CD4-positive, alpha-beta T cell treated with Interleukin-15 for 1 hour (primary cell): ENCODE measurements at places on chromosomes 11 and 22.

GRCh38 chr11:12518606-12519385 lies 141.4 kb downstream of the PARVA start:
- DNase-seq, result no peak

DNA sequence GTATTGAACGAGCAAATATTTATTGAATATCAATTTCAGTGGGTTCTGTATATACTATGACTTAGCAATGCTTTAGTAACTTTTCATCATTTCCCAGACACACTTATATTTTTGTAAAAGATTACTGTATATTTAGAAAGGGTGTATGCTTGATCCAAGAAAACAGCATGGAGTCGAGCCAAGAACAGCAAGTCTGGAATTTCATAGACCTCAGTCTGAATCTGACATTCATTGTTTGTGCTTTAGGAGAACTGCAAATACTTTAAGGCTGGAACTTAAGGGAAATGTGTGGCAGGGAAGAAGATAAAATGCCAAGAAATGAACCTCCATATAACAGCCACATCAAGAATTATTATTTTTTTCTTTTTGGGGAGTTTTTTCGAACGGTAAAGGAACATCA lies 1156.8 kb downstream of the LRRC4C start:
- no peak for DNase-seq

DNA sequence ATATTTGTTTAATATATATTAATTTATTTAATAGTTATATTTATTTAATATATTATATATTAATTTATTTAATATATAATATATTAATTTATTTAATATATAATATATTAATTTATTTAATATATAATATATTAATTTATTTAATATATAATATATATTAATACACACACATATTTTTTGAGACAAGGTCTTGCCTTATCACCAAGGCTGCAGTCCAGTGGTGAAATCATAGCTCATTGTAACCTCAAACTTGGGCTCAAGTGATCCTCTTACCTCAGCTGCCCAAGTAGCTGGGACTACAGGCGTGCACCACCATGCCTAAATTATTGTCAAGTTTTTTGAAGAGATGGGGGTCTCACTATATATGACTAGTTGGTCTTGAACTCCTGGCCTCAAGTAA lies 51.4 kb upstream of the DDI1 start:
- no peak for DNase-seq

- DNase-seq, result no peak
These were observed 104.3 kb downstream of the MAML2 start for GRCh38 chr11:96238563-96239135.

DNA sequence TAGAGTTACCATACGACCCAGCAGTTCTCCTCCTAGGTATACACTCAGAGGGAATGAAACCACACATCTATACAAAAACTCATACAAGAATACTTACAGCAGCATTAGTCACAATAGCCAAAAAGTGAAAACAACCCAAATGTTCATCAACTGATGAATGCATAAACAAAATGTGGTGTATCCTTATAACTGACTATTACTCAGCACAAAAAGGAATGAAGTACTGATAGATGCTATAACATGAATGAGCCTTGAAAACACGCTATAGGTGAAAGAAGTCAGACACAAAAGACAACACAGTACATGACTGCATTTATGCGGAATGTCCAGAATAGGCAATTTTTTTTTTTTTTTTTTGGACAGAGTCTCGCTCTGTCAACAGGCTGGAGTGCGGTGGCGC lies 23.1 kb downstream of the NCAPD3 start:
- DNase-seq, result no peak

DNA sequence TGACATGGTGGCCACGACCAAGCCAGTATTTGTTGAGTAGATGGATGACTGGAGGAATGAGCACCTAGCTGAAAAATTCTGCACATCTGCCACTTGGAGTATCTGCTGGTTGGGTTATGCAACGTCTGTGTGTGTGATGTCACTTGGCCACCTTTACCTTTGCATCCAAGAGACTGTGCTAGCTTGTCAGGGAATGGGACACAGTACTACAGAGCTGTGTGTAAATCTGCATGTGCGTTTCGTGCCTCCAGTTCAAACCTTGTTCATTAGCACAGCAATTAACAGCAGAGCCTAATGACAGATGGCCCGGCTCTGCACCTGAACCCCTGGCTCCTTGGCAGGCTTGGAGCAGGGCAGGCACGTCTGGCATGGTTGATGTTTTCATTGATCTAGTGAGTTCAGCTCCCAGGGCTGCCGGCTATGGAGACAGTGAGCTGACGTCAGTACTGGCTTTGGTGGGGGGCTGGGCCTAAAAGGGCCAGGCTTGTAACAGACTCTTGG lies 188.4 kb upstream of the NAV2 start:
- DNase-seq, result no peak

- DNase-seq, result no peak
These were observed 74.7 kb upstream of the DRD2 start for GRCh38 chr11:113549611-113550578.

GRCh38 chr22:43944670-43945430 lies 10.4 kb upstream of the SAMM50 start:
- no peak for DNase-seq

DNA sequence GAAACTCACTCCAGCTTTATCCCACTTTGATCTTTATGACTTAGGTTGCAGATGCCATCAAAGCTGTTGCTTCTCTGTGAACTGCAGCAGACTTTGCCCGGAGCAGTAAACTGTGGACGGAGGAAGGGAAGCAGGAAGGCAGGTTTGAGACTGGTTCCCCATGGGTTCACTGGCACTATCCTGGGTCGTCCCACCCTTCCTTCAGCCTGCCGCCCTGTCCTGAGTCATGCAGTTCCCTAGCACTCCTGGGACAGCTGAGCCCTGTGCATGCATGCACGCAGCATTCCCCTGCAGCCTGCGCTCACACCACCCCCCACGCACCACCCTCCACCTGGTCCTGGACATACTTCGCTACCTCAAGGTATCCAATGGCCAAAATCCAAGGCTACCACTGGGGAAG lies 23.5 kb upstream of the P2RY2 start:
- no peak for DNase-seq

DNA sequence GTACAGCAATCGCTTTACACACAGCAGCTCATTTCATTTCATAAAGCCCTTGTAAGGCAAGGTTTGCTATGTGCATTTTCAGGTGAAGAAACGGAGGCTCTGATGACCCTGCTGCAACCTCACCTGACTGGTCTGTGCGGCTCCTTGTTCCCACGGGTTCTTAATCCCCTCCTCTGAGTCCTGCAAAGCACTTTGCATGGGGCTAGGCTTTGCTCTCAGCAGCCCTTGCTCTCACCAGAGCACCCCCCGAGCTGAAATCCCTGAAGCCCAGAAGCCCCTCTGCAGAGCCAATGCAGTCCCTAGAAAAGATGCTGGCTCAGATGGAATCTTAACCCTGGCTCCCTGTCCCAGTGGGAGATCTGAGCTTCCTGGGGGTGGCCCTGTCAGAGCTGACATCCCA lies 11.0 kb upstream of the APOL6 start:
- no peak for DNase-seq

DNA sequence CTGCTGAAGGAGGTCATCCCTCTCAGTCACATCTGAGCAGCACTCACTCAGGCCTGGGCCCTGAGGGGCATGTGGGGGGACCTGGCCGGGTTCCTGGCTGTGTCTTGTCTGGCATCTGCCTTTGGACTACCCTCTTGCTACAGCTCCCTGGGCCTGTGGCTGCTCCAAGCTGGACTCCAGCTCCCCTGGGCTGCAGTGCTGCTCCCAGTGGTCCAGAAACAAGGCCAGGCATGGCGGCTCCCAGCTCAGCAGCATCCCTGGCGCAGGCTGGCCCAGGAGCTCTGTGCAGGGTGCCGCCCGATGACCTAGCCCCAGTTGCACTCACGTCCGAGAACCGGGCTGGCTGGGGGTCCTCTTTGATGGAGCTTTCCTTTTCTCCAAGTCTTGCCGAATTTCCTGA lies 5.3 kb downstream of the CDPF1 start:
- DNase-seq, result no peak

- no peak for DNase-seq
These were observed 33.6 kb upstream of the FNBP4 start for GRCh38 chr11:47800759-47801158.

DNA sequence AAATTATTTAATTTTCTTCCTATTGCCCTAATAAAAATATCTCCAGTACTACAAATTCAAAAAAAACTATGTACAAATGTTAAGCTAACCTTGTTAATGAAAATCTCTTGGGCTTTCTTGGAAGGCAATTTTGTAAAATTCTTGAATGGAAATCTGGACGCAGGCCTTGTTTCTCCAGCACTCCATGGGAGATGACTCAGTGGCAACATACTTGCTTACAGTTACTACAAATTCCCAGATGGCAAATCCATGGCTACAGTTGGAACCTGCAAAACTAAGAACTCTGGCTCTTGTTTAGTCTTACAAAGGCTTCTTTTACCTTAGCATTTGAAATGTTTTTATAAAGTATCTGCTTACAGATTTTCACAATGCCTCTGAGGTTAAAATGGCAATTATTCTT lies 725.2 kb downstream of the DLG2 start:
- DNase-seq, result no peak

DNA sequence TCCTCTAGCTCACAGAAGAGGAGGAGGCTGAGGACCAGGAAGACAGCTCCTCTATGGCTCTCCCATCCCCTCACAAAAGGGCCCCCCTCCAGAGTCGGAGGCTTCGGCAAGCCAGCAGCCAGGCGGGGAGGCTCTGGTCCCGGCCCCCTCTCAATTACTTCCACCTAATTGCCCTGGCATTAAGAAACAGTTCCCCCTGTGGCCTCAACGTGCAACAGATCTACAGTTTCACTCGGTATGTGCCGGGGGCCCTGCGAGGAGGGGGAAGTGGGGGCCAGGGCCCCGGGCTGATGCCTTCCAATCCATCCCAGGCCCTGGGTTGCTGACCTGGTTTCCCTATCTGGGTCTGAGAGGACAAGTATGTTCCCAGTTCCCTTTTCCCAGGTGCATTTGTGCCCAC lies 7.9 kb downstream of the FOXR1 start:
- no peak for DNase-seq

- no peak for DNase-seq
These were observed 57.0 kb downstream of the FLRT1 start for GRCh38 chr11:64092761-64093136.

GRCh38 chr11:96200243-96200642 lies 142.8 kb downstream of the MAML2 start:
- DNase-seq, result no peak
